ENCODE measurements at places on chromosomes 2 and 18. TPM values are rescaled to one million over a fixed set of nuclear protein-coding genes. Genes with fewer than 3 reads are reported as not detected.

Gene AUP1
- 93.2 TPM for polyA plus RNA-seq

Gene FAM228A
- 1.2 TPM for polyA plus RNA-seq

Gene ARMC9
- polyA plus RNA-seq = 30.2 TPM

Gene EFR3B
- 5.9 TPM for polyA plus RNA-seq

Gene C2orf15
- 13.7 TPM for polyA plus RNA-seq

Gene C1QL2
- not detected for polyA plus RNA-seq

Gene C2orf78
- polyA plus RNA-seq = not detected

Gene AFF3
- 24.2 TPM for polyA plus RNA-seq

Gene DNAH7
- 8.9 TPM for polyA plus RNA-seq

Gene SOX11
- 19.4 TPM for polyA plus RNA-seq

Gene ONECUT2
- 0.10 TPM for polyA plus RNA-seq

Gene DIS3L2
- polyA plus RNA-seq = 37.1 TPM

Gene MRO
- 2.4 TPM for polyA plus RNA-seq

Gene IL36A
- polyA plus RNA-seq = not detected

All from renal cortex interstitium (tissue), 15 donors.